ENCODE measurements at places on chromosomes 2 and 18.

- no peak for DNase-seq
These were observed 49.3 kb downstream of the TNS1 start for GRCh38 chr2:217953531-217953932.

GRCh38 chr2:47508641-47509040 lies 105.7 kb downstream of the MSH2 start:
- DNase-seq, result no peak

DNA sequence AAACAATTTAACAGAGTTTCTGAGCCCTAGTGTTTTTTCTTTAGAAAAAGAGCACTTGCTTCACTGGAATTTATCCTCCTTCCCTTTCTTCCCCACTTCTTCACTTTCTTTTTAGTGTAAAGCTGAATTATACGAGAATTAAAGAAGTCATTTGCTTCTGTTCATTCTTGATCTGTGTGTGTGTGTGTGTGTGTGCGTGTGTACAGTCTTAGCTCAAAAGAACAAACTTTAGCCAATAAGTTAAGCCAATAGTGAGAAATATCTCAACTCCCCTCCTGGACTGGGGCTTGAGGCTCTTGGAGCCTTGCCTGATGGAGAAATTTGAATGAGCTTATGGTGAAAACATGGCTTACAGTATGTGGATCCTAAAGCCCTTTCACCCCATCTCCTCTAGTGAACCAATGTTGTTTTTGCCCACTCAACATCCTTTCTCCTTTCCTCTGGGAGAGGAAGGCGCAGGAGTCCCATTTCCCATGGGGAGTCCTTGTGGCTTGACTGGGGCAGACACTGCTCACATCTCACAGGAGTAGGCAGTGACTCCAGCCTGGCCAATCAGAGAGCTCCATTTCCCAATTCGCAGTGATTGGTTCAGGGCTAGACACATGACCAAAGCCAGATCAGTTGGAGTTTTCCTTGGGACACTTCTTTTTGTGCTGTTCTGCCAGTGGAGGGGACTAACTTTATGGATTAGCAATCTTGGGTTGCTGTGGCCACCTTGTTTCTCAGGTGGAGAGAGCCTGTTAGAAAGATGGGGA lies 16.3 kb upstream of the MYO3B start:
- DNase-seq, result no peak

DNA sequence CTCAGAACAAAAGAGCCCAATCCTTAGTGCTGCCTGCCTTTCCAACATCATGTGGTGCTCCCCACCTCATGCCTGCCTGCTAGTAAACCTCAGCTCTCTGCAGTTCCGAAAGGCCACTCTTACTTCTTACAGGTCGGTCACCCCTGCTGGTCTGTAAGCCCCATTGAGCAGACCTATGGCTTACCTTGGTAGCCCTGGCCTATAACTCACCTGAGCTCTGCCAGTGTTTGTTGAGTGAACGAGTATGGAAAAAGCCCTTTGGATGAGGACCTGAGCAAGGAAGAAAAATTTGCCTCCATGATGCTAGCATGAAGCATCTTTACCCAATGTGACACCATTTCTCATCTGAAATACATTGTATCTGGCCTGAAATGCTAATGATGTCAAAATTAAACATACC lies 83.3 kb downstream of the LIPG start:
- no peak for DNase-seq

GRCh38 chr2:16791496-16791895 lies 125.9 kb upstream of the CYRIA start:
- no peak for DNase-seq

GRCh38 chr2:201343559-201343958 lies 13.6 kb downstream of the FLACC1 start:
- no peak for DNase-seq

- no peak for DNase-seq
These were observed 4.7 kb upstream of the IL1RL2 start for GRCh38 chr2:102181919-102182635.

- DNase-seq, result no peak
These were observed 264.5 kb downstream of the SOCS6 start for GRCh38 chr18:70553245-70553935.

- no peak for DNase-seq
These were observed 9.3 kb upstream of the STAT1 start for GRCh38 chr2:191023235-191023679.

GRCh38 chr2:54514822-54515569 lies 58.9 kb downstream of the SPTBN1 start:
- DNase-seq, result no peak

DNA sequence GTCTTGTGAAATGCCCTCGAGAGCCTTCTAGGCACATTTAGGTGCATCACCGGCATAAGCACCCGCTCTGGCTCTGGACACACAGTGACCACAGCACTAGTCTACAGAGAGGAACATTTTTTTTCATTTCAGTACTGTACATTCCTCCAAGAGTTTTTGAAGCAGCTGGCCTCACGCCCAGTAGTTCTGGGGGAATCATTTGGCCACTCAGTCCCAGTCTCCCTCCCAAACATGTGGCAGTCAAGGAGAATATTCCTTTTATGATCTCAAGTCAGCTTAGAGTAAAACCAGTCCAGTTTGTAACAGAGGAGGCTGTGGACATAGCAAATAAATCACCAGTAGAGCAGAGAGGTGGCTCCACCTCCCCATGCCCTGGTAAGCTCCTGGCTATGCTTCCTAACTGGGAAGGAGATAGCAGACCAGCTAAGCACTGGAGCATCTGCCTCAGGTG lies 48.1 kb downstream of the KCNE4 start:
- DNase-seq, result no peak

DNA sequence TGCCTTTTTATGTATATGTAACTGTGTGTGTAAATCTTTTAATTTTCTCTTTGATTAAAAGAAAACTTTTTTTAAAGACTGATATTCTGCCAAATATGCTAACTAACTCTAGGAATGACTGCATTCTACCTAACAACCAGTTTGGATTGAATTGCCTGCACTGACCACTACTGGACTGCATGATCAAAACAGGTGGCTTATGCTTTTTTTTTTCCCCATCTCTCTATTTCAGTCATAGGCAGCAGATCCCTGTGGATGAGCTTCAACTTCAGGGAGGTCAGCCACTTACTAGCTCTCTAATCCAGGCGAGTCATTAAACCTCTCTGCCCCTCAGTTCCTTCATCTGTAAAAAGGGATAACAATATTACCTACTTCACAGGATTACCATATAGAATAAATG lies 138.6 kb upstream of the SERTAD2 start:
- no peak for DNase-seq

DNA sequence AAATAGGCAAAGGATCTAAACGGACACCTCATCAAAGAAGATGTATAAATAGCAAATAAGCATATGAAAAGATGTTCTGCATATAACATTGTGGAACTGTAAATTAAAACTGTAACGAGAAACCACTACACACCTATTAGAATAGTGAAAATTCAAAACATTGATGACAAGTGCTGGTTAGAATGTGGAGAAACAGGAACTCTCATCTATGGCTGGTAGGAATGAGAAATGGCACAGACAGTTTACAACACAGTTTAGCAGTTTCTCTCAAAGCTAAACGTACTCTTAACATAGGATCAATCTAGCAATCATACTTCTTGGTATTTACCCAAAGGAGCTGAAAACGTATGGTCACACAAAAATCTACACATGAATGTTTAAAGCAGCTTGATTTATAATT lies 126.2 kb downstream of the TRIB2 start:
- no peak for DNase-seq

DNA sequence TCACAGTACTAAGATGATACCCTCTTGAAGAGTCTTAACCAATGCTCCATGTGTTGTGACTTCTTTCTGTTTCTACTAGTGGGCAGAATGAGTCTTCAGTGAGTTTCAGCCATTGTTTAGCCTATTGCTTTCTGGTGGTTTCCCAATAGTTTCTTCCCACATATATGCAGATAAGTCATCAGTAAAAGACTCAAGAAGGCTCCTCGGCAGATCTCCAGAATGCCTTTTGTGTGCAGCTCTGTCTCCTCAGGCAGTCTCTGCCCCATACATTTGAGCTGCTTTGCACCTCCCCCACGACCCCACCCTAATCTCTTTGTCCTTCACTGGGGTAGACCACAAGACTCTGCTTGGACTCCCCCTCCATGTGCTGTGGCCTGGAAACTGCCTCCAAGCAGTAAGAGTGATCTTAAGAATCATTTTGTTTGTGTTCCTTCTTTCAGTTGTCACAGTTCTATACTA lies 71.6 kb upstream of the CHRNA1 start:
- no peak for DNase-seq

GRCh38 chr2:19299032-19299431 lies 59.4 kb downstream of the OSR1 start:
- no peak for DNase-seq

DNA sequence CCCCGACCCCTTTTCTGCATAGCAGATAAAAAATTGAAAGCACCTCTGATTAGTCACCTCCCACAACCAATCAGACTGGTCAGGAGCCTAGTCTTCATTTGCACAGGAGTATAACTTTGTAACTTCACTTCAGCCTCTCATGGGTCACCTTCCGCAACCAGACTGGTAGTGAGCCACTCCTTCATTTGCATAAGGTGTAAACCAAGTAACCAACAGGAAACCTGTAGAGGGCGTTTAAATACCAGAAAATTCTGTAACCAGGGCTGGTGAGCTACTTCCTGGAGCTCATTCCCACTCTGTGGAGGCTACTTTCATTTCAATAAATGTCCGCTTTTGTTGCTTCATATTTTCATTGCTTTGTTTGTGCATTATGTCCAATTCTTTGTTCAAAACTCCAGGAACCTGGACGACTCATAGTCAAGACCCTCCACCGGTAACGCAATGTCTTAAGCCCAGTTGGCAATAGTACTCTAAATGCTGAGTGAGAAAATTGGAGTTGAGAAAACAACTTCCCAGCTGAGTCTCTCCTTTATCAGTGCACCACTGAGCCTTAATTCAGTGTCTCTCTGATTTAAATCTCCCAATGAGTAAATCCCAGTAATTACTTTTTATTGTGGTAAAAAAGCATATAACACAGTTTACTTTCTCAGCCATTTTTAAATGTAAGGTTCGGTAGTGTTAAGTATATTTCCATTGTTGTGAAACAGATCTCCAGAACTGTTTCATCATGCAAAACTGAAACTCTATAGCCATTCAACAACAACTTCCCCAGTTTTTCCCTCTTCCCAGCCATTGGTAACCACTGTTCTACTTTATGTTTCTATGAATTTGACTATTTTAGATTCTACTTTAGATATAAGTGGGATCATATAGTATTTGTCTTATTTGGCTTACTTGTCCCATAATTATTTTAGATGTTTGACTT lies 392.7 kb upstream of the SLC8A1 start:
- no peak for DNase-seq

DNA sequence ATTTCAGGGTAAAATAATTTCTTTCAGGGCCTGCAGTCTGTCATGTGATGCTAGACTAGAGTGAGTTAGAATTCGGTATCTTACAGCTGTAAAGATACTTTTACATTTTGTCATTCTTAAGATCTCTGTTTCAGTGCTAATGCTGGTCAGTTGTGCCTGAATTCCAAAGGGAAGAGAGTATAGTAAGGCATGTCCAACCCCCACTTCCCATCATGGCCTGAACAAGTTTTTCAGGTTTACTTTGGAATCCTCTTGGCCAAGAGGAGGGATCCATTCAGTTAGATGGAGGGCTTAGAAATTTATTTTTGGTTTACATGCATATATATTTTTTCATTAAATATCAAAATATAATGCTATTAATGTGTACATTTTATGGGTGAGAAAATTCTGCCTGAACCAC lies 596.6 kb downstream of the XIRP2 start:
- DNase-seq, result no peak

DNA sequence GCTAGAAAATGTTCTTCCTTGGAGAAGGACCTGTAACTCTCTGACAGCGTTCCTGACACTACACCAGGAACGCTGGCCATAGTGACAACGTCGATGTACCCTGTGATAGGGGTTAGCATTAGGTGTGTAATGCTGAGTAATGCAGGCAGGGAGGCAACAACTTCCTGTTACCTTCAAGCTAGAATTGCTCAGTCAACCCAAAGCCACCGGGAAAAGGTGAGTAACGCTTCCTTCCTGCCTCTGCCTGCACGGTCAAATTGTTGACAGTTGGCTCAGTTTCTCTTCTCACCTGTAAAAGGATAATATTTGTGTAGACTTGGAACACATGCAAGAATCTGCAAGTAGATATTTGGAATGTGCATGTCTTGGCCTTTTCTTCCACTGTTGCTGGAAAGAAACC lies 12.7 kb downstream of the FAM110C start:
- DNase-seq, result no peak

GRCh38 chr2:237480556-237480955 lies 6.5 kb upstream of the MLPH start:
- DNase-seq, result no peak

- DNase-seq, result no peak
These were observed 340.6 kb downstream of the PAX3 start for GRCh38 chr2:221958224-221958623.

DNA sequence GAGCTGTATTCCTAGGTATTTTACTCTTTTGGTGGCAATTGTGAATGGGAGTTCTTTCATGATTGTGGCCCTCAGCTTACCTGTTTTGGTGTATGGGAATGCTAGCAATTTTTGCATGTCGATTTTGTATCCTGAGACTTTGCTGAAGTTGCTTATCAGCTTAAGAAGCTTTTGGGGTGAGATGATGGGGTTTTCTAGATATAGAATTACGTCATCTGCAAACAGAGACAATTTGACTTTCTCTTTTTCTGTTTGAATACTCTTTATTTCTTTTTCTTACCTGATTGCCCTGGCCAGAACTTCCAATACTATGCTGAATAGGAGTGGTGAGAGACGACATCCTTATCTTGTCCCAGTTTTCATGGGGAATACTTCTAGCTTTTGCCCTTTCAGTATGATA lies 191.2 kb downstream of the KCNE4 start:
- no peak for DNase-seq

DNA sequence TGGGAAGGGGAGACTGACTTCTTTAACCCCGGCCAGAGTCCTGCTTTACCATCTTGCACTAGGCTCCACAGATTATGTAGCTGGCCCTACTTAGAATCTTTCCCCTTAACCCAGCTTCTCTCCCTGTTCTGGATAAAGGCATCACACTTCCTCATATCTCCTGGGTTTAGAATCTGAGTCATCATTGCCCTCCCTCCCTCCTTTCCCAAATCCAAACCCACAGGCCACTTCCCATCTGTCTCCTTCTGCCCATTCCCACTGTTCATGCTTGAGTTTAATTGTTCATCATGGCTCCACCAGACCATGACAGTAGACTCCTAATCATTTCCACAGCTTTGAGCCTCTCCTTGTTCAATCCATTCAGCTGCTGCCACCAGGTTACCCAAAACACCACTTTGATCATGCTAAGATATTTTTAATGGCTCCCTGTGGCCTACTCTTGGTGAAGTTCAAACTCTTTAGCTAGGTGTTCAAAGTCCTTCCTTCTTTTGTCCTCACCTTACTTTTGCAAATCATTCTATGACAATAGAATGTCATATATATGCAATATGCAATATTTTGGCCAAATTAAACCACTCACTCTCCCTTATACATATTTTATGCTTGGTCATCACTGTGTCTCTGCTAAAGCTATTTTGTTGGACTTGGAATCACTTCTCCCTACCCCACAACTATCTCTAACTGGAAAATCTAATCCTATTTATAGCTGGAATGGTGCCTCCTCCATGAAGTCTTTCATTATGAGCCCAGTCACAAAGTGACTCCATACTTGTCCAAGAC lies 5.5 kb downstream of the PDE11A start:
- DNase-seq, result no peak

Data from NCI-H774 (cell line).